ENCODE measurements at places on chromosomes 4 and X.

GRCh38 chrX:15465896-15466651 lies 27.1 kb downstream of the PIR start:
- no peak for DNase-seq

- no peak for DNase-seq
These were observed 33.6 kb upstream of the HEPH start for GRCh38 chrX:66130469-66130868.

DNA sequence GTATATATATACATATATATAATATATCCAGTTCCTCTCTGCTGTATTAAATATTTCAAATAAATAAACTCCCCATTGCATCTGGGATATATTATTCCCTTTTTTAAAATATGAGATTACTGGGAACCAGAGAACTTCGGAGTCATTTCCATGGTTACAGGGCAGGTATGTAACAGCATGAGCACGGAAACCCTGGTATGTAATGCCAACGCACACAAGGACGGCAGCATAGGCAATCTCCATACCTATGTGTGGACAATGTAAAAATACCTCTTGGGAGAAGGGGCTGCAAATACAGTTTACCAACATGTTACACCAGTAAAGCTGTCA lies 62.8 kb downstream of the NUDT10 start:
- no peak for DNase-seq

- DNase-seq, result peak; percentile 90
These were observed 84.2 kb downstream of the BCOR start for GRCh38 chrX:40013266-40014195.

GRCh38 chrX:101485212-101485949 lies at the start of gene ARMCX4:
Gene ARMCX4, plus strand, starts transcription at chrX:101485456. Its CDS starts 3,134 bp downstream, at chrX:101488590.
- no peak for DNase-seq

- no peak for DNase-seq
These were observed 182.7 kb upstream of the FAT4 start for GRCh38 chr4:125131891-125132680.

- peak; percentile 44 for DNase-seq
These were observed 60.4 kb downstream of the PJA1 start for GRCh38 chrX:69104756-69105434.

DNA sequence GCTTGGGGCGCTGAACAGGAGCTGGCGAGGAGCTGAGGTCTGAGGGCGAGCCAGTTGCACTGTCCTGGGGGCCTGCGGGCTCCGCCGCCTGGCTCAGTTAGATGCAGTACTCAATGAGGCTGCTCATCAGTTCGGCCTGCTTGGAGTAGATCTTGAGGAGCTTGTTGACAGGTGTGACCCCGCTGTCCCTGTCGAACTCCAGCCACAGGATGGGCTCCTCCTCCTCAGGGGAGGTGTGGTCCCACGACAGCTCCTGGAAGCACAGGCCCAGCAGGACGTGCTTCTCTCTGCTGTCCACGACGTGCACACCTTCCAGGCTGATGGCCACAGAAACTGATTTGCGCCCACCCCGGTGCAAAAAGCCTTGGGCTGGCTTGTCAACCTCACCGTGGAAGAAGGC lies 16.5 kb upstream of the LAS1L start:
- no peak for DNase-seq

DNA sequence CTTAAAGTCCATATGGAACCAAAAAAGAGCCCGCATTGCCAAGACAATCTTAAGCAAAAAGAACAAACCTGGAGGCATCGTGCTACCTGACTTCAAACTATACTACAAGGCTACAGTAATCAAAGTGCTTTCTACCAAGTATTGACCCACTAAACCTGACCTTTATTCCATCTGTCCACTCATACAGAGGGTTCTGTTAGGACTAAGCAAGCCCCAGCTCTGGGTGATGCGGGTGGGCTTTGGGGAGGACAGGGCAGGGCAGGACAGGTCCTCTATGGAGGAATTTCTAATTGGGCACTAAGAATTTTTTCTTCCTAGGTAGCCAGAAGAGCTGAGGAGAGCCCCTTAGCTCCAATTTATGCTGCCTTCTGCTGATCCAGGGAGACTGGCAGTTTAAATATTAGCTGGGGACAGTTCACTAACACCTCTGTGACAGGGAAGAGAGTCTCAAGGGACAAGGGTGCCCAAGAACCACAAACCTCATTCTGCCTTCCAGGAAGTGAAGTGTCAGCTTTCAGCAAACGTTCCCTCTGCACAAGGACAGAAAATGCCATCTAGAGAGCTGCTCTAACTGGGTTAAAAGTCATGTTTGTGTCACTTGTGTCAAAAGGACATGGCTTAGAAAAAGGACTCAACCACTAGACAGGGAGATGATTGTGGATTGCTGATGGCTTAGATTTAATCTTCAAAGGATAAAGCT lies 143.2 kb downstream of the KIT start:
- DNase-seq, result no peak

GRCh38 chrX:115491766-115492165 lies 69.2 kb upstream of the PLS3 start:
- no peak for DNase-seq

GRCh38 chr4:95186666-95187065 lies 362.1 kb downstream of the UNC5C start:
- DNase-seq, result no peak

DNA sequence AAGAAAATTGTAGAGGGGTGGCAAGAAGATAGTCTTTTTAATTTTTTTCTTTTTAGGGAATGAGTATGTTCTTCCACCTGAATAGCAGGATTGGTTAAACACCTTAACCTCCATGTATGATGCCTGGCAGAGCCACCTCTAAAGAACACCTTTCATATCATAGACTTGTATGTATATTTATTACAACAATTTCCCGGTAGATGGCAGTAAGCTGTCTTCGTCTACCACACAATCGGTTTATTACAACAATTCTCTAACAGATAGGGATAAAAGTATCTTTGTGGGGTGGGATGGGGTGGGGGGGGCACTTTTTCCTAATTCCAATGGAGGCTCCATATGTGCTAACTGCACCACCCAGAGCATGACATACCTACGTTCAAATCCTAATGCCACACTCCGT lies 255.5 kb downstream of the LDB2 start:
- no peak for DNase-seq

DNA sequence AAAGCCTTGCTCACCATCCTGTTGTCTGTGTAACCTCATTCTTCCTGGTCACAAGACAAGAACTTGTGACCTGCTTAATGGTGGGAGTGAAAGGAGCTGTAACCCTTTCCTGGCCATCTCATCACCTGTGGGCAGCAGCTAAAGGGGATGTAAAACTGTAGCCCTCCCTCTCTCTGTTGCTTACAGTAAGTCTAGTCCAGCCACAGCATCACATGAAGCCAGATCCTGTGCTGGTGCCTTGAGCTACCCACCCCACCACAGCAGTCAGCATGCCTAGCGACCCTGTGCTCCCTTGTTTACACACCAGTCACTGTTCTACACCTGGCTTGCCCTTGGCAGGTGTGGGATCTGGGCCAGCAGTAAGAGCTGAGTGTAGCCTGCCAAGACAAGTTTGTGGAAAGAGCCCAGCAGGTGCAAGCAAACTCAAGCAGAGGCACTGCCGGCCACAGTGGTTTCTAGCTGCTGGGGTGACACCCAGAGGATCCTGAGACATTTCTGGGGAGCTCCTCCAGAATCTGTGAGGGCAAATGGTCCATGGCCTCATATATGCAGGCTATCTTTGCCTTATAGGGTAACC lies 41.0 kb downstream of the UGT2B28 start:
- peak; percentile 54 for DNase-seq

DNA sequence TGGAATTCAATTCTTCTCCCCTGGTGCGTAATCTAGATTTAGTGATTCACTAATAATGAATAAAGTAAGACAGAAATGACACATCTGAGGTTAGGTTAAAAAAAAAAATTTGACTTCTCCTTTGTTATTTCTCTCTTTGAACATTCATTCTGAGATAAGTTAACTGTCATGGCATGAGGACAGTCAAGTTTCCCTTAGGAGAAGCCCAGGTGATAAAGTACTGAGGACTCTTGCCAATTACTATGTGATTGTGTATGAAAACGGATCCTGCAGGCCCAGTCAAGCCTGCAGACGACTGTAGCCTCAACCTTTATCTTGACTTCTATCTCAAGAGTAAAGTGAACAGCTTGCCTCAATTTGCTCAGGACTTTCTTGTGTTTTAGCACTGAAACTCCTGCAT lies 293.2 kb downstream of the PRR32 start:
- no peak for DNase-seq

DNA sequence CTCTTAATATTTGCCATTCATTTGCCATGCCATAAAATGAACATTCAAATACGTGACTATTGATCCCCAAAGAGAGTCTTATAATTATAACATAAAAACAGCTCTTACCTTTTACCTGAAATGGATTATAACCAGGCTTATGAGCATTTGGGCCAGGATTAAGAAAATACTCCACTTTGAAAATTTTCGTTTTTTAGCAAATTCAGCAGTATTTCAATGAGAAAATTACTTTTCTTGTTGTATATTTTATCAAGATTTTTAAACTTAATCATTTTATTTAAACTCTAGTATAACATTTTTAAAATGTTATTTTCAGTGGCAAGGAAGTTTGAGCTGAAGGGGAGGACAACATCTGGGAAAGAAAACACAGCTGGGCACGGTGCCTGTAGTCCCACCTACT lies 59.0 kb upstream of the RAPGEF2 start:
- DNase-seq, result no peak
